ENCODE measurements at places on chromosomes 3 and 15.

GRCh38 chr3:160564258-160564911, 986 bp downstream of the KPNA4 start:
- DNase-seq = peak; percentile 13

DNA sequence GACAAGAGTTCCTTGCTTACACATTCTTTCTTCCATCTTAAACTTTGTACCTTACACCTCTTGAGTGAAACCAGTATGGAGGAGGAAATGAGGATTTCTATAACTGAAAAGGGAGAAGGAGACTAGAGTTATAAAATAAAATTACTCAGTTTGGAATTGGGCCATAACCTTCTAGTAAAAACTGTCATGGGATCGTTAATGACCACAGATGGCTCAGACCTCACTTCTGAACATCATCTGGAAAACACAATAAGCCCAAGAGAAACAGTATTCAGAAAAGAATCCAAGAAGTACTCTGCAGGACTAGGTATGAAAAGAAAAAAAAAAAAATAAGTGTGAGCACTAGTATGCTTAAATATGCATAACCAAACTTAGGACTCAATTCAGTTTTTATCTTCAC, 12.1 kb downstream of the GAP43 start:
- DNase-seq = no peak

- no peak for DNase-seq
These were observed 166.2 kb upstream of the NDN start for GRCh38 chr15:23853286-23853685.

DNA sequence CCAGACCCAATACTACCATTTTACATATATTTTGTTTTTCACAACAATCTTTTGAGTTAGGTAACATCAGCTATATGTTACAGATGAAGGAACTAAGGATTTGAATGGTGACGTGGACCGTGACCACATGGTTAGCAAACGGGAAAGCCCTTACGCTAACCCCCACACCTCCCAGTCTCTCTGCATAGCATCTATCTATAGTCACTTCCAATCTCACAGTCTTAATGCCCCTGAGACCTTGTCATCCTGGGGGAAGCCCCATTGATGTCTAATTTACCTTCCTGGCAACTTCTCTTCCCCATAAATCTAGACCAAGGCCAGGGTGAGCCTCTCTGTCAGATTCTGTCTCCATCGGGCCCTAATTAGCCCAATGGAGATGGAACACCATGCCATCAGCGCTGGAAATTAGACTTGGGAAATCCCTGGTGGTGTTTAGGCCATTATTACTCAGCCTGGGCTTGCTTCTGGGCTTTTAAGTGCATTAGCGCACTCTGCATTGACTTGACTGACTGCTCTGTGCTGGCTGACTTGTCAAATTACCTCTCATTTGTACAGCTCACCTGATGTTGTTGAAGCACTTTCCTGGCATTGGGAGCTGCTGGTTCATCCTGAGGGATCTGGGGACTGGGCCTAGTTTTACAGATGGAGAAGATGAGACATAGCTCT, 34.0 kb upstream of the SH3GL3 start:
- DNase-seq = no peak

GRCh38 chr15:40600956-40601355, 6.9 kb downstream of the KNL1 start:
- no peak for DNase-seq

GRCh38 chr3:114846252-114846651, 300.8 kb downstream of the ZBTB20 start:
- no peak for DNase-seq

DNA sequence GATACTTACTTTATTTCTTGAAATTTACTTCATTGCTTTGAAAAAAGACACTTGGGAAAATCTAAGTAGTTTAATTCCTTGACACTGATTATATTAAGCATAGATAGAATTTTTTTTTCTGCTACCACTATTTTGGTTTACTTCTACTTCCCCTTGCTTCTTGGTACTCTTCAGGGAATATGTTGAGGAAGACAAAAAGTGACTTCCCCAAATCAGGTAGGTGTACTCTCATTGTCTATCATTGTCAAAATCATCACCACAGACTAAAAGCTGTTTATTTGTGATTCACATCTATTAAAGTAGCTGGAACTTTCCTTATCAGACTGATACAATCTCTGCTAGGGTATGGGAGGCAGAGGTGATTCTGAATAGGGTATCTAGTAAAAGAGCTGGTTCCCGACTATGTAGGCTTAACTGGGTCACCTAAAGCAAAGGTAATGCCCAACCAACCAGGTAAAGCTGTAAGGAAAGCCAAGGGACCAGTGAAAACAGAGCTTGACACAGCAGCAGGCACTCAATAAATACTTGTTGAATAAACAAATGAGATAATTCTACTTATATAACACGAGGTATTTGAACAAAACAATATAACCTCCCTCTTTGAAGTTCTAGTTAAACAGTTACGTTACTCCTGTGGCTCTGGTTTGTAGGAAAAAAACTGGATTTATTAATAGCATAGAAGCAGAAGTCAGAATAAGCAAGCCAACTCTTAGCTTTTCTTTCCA, 346.9 kb downstream of the PLCL2 start:
- no peak for DNase-seq

DNA sequence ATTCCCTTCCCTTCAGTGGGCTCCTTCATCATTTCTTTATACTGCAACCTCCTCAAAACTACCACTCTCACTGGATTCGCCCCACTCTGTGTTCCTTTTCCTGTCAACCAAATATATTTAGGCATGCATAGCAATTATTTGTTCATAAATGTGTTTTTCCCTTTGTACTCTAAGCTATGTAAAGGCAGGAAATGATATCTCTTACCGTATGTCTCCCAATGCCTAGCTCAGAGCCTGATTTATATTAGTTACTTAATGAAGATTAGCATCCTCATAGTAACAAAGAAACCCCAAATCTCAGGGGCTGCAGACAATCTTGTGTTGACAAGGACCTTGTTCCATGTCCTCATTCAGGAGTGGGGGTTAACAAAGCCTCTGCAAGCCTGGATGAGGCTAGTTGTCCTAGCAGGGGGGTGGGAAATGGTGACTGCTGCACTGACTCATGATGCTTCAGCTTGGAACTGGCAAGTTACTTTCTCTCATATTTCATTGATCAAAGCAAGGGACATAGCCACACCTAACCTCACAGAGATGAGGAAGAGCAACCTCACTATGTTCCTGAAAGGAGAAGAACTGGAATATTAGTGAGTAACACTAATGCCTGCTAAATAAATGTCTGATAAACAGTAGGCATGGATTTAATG, 15.2 kb downstream of the PHLDB2 start:
- no peak for DNase-seq

- DNase-seq = no peak
These were observed 52.1 kb upstream of the PRR23E start for GRCh38 chr3:127140501-127141460.

DNA sequence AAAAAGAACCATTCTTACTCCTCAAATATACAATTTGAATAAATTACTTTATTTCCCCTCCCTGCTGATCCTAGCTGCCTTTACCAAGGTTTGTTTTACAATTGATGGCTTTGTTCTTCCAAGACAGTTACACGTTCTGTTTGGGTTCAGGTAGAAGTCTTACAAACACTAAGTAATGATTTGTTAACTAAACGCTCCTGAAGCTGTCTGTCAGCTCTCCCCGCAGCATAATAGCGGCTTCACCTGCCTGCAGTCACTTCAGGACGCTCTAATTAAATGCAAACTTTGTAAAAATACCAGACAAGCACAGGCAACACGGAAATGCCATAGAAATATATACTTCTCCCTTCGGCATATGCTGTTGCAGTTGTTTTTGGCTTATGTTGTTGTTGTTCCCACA, 176.4 kb upstream of the MDFIC2 start:
- DNase-seq = no peak

DNA sequence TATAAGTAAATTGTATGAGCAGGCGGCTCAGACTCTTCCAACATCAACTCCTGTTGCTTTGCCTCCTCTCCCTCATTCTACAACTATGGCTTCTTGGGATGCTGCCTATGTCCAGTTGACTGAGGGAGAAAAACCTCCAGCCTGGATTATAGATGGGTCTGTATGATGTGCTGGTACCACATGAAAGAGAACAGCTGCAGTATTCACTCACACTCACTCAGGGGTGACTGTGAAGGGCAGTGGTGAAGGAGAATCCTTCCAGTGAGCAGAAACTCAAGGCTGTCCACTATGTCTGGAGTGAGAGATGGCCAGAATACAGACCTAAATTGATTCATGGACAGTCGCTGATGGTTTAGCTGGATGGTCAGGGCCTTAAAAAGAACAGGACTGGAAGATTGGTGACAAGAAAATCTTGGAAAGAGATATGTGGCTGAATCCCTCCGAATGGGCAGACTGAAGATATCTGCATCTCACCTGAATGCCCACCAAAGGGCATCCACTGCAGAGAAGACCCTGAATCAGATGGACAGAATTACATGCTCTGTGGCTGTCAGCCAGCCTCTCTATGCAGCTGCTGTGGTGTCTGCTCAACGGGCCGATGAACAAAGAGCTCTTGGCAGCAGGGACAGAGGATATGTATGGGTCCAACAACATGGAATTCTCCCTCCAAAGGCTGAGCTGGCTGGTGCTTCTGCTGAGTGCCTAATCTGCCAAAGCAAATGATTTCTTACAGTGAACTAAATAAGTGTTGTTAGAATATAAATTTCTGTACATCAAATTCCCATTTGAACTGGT, 1.9 kb upstream of the BCL2L10 start:
- no peak for DNase-seq

DNA sequence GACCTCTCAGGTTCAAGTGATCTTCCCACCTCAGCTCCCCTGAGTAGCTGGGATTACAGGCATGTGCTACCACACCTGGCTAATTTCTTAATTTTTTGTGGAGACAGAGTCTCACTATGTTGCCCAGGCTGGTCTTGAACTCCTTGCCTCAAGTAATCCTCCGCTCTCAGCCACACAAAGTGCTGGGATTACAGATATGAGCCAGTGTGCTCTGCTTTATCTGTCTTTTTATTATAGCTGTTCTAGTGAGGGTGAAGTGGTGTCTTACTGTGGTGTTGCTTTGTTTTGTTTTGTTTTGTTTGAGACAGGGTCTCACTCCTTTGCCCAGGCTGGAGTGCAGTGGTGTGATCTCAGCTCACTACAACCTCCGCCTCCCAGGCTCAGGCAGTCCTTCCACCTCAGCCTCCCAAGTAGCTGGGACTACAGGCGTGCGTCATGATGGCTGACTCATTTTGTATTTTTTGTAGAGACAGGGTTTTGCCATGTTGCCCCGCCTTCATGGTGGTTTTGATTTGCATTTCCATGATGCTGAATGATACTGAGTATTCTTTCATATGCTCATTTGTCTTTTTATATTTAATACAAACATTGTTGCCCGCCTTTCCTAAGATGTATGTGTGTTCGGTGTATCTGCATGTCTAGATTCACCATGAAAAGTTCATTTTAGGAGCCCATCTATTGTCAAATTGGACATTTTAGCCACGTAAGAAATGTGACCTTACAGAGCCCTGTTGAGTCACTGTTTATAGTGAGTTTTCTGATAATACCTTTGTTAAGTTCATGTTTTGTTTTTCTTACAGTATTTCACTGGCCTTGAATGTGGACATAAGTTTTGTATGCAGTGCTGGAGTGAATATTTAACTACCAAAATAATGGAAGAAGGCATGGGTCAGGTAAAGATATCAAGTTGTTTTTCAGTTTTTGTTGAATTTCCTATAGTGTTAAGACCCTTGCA, 80.6 kb downstream of the ARIH1 start:
- DNase-seq = peak; percentile 39

DNA sequence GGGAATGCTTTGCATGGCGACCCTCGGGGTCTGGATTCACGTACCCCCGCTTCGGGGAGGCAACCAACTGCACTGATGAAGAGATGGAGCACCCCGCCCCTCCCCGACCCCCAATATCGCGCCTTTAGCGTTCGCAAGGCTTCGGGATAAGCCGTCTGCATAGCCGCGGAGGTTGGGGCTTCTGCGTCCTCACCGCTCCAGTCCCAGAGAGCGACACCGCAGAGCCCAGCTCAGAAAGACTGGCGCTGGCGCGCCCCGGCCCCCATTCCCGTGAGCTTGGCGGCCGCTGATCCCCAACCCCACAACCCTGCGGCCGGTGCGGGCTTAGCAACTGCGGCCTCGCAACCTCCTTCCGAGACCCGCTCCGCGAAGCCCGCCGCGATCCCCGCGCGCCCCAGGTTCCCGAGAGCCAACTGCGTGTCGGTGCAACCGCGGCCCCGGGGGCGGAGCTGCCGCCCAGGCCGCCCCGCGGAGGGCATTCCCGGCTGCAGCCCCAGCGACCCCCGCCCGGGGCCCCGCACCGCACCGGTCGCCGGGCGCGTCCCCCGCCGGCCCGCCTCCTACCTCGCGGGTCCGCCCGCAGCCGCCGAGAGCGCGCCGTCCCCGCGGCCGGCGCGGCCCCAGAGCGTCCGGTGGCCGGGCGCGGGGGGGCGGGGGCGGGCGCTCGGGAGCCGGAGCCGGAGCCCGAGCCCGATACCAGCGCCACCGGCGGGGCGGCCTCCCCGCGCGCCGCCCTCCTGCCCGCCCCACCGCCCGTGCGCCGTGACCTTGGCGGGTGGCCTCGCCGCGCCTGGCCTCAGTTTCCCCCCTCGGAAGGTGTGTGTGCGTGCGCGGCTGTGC, 79.5 kb downstream of the IQSEC1 start:
- DNase-seq = no peak

GRCh38 chr15:83682476-83683088, 28.7 kb downstream of the ADAMTSL3 start:
- DNase-seq = no peak

GRCh38 chr15:32828507-32829186, 110.8 kb downstream of the GREM1 start:
- no peak for DNase-seq

DNA sequence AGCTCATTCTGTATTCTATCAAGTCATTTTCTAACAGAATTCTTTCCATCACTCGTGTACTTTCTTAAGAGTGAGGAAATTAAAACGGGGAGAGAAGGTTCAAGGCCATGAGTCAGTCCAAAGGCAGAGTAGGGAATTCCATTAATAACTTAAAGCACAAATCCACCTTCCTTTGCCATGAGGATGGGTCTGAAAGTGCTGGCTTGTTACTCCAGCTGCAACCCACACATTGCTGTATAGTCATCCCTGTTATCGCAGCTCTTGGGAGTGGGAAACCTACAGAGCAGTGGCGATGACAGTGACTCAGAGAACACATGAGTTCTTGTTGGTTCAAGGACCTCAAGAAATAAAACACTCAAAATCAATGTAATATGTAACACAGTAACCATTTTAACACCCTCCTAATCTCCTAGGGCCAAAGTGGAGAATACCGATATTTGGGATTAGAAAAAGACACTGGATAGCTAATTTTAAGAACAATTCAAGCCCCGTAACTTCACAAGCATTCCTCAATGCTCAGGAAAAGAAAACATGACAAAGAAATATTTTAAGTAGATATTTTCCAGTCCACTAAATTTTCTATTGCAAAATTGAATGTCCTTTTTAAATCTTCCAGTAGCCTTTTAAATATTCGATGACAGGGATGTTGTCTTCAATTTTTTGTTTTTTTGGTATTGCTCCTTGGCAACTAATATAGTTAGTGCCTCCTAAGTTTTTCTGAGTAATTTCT, 179.9 kb upstream of the THBS1 start:
- DNase-seq = no peak

DNA sequence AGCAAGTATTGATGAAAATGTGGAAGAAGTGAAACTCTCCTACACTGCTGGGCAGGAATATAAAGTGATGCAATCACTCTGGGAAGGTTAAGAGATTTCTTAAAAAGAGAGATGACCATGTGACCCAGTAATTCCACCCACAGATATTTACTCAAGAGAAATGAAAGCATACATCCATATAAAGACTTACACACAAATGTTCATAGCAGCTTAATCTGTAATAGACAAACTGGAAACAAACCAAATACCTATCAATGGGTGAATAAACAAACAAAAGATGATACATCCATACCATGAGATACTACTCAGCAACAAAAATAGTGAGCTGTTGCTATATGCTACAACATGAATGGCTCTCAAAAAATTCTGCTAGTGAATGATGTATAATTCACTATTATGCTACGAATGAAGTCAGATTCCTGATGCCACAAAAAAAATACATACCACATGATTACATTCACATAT, 463.3 kb downstream of the MAGI1 start:
- no peak for DNase-seq
